Epithelial cell of esophagus (primary cell): ENCODE measurements at places on chromosomes 12 and 14.

GRCh38 chr12:48995086-48995879 is 3.9 kb downstream of the DDN start:
- peak; percentile 83 for DNase-seq

DNA sequence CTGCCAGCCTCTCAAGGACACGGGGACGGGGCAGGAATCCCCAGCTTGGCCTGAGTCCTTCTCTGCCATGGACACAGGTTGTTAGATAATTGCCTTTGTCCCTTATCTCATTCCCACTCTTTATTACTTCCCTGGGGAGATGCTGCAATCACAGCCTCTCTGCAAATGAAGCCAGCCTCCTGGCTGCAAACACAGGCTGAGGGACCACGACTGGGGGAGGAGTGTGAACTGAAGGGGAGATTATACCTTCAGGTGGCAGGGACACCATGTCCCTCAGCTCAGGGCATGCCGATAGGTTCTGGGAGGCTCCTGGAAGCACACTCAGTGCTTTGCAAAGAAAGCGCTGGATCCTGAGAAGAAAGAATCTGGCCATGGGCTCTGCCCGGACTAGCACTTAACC is 16.1 kb upstream of the CHGA start:
- no peak for DNase-seq

- DNase-seq, result no peak
Observed at GRCh38 chr12:2547273-2548044, 247.3 kb upstream of the FKBP4 start.

- DNase-seq, result no peak
Observed at GRCh38 chr12:3578557-3578956, 87.6 kb downstream of the PRMT8 start.

DNA sequence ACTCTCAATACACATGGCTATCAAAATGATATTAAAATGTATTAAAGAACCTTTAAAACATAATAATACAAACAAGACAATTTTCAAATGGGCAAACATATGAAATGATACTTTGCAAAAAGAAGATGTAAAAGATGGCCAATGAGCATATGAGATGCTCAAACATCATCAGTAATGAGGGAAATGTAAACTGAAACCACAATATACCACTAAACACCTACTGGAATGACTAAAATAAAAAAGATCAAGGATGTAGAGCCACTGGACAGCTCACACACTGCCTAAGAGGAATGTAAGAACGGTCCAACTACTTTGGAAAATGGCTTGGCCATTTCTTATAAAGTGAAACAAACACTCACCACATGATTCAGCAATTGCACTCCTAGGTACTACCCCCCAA is 97.2 kb upstream of the BBS10 start:
- DNase-seq, result no peak

- no peak for DNase-seq
Observed at GRCh38 chr14:103542605-103543088, 13.7 kb downstream of the TRMT61A start.

DNA sequence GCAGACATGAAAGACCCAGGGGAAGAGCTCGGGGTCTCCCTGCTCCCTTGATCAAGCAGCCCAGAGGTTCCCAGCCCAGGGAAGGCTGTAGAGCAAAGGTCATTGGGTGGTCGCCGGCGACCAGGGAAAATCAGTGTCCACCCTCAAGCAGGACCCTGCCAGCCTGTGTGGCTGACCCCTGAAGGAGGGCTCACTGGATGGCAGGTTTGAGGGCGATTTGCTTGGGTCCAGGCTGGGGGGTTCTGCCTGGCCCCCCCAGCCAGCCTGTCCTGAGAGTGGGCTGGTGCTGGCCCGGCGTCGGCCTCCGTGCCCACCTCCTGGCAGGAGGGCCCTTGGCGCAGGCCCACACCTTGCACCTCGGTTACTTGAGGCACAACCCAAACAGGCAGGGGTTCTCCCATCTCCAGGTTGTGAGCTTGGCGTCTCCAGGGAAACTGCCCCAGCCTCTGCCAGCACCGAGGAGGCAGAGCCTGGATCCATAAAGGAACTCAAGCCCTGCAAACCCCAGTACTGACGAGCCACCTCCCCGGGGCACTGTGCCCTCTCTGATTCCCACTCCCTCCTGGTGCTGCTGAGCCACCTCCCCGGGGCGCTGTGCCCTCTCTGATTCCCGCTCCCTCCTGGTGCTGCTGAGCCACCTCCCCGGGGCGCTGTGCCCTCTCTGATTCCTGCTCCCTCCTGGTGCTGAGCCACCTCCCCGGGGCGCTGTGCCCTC is 329.0 kb upstream of the SFSWAP start:
- DNase-seq, result no peak

DNA sequence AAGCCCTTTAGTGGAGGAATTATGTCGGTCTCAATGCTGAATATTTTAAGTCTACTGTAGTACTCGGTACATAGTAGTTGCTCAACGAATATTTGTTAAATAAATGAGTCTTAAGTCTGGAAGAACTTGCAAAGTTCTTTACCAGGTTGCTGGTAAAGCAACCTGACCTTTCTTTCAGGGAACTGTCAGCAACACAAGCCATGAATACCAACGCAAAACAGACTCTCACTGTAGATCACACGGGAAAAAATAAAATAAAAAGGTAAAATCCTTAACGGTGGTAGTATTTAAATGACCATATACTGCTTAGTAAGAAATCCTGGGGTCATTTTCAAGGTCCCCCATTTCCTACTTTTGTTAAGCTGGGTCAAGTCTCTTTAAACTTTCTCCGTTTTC is 447 bp upstream of the NUBPL start:
- no peak for DNase-seq

DNA sequence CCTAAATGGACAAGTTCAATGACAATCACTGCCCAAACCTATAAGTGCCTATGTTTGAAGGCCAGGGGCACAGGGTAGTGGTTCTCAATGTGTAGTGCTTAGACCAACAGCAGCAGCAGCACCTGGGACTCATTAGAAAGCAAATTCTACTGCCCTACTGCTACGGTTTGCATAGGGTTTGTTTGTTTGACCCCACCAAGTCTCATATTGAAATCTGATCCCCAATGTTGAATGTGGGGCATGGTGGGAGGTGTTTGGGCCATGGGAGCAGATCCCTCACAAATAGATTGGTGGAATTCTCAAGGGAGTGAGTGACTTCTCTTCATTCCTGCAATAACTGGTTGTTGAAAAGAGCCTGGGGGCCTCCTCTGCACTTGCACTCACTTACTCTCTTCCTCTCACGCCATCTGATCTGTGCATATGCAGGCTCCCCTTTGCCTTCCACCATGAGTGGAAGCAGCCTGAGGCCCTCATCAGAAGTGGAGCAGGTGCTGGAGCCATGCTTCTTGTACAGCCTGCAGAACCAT is 39.5 kb downstream of the PPM1H start:
- no peak for DNase-seq

DNA sequence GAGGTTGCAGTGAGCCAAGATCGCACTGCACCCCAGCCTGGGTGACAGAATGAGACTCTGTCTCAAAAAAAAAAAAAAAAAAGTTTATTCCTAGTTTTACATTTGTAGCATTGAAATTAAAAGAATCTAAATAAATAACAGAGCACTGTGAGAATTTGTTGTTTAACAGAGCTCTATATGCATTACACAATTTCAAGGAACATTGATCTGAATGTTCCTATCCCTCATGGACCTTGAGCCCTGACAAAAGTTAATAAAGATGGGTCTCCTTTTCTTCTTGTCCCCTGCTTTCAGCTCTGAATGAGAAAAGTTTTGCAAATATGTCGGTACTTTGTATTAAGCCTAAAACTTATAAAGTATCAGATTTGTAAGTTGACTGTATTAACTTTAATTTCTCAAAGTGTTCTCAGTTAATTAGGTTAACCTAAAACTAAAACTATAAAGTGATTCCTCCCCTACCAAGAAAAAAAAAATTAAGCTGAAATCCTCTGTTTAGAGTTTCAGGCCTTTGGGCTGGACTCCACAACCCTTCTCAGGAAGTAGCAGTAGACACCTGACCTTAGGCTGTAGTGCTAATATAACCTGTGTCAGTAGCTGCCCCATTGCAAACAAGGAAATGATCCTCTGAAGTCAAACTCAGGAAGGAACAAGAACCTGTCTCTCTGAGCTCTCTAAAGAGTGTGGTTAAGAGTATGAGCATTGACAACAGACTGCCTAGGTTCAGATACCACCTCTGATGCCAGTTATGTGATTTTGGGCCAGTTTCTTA is 477.6 kb downstream of the DPF3 start:
- no peak for DNase-seq

- DNase-seq, result no peak
Observed at GRCh38 chr14:89615421-89615820, 198.4 kb upstream of the FOXN3 start.

GRCh38 chr12:47396902-47397663 is 308.7 kb downstream of the RPAP3 start:
- DNase-seq, result no peak

DNA sequence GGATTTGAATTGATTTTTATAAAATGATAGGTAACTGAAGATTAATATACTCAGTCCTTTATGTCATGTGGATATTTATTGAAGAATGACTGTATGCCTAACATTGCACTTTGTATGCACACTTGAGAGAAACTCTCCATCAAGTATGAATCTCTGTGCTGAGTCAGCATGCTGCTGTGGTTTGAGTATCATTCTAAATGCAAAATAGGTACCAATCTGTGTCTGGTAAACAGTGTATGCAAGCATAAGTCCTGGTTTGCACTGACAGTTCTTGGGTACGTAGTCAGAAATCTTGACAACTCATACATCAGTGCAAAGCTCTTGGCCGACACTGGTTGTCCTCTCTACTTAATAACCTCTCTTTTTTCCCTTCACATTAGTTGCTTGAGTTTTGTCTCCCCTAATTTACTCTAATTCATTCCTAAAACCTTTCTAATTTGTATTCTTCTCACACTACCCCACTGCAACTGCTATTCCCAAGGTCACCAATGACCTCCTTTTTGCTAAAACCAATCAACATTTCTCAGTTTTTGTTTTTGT is 21.8 kb downstream of the MGAT4C start:
- no peak for DNase-seq

- DNase-seq, result no peak
Observed at GRCh38 chr12:124170760-124171159, 124.1 kb upstream of the RFLNA start.

- peak; percentile 50 for DNase-seq
Observed at GRCh38 chr12:18422871-18423270, 161.6 kb downstream of the PIK3C2G start.

DNA sequence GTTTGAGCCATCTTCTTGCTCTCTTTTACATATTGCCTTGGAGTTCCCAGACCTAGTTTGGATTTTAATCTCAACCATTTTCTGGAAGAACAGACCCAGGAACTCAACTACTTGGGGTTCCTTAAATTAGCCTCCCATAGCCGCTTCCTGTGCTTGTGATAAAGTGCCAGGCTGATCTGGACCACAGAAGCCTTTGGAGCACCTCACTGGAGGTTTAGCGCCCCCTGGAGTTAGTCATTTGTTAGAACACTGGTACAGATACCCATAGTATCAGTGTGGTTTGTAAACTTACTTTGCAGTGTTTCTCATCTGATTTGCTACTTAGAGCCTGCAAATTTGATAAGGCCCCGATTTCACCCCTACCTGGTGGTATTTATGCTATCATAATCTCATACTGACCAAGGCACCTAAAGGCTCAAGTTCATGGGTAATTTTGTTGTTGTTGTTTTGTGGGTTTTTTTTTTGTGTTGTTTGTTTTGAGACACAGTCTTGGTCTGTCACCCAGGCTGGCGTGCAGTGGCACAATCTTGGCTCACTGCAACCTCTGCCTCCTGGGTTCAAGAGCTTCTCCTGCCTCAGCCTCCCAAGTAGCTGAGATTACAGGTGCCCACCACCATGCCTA is 3.7 kb downstream of the UNC119B start:
- peak; percentile 85 for DNase-seq

GRCh38 chr14:74964787-74965485 is 9.5 kb upstream of the PGF start:
- DNase-seq, result peak; percentile 66

DNA sequence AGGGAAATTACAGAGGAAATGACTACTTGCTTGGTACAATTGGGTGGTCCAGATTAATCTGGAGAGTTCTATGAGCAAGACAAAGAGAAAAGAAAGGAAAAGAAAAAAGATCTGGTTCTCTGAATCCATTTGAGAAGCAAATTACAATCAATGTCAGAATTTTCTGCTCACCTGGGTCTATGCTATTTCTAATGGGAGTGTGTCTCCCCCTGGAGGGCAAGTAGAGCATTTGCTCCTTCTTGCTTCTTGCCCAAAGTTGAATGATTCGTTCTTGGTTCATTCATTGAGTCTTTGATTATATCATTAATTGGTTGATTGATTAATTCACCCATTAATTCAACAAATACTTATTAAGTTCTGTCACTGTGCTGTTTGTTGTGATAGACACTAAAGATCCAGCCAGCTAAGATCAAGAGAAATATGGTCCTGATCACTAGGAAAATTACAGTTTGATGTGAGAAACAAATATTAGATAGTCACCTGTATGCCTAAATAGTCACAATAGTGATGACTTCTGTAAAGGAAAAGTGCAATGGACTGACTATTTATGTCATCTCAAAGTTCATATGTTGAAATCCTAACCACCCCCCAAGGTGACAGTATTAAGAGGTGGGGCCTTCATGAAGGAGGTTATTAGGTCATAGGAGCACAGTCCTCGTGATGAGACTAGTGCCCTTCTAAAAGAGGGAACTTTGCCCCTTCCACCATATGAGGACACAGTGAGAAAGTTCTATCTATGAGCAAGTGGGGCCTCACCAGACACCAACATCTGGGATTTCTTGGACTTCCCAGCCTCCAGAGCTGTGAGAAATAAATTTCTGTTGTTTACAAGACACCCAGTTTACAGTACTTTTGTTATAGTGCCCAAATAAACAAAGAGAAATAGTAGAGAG is 8.0 kb upstream of the ASB8 start:
- DNase-seq, result peak; percentile 75

DNA sequence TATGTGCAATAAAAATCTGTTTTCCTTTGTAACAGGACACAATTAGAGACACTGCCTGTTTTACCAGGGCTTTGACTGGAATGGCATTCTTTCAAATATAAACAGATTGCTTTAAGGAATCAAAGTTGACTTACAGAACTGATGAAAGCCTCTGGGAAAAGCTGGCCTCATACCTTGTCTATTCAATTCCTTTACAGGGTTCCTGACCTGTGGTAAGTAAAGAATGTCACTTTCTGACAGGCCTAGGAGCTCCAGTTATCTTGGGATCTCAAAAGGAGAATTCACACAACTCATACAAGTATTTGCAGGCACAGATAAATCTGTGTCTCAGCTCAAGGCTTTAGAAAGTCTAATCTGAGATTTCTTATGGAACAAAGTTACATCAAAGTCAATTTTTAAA is 88.4 kb downstream of the BCAT1 start:
- DNase-seq, result no peak

- DNase-seq, result no peak
Observed at GRCh38 chr12:31231611-31232360, 94.2 kb downstream of the SINHCAF start.

- DNase-seq, result peak; percentile 94
Observed at GRCh38 chr14:52706724-52707706, at the start of gene PSMC6. TSS of gene PSMC6 (plus strand) at chr14:52707200. CDS start at chr14:52707220, 20 bp downstream.
